Left cardiac atrium (tissue), 4 donors: ENCODE measurements at places on chromosomes 13 and 19. TPM values are rescaled to one million over a fixed set of nuclear protein-coding genes. Genes with fewer than 3 reads are reported as not detected.

GARIN5B gene
- total RNA-seq, result not detected

DNA sequence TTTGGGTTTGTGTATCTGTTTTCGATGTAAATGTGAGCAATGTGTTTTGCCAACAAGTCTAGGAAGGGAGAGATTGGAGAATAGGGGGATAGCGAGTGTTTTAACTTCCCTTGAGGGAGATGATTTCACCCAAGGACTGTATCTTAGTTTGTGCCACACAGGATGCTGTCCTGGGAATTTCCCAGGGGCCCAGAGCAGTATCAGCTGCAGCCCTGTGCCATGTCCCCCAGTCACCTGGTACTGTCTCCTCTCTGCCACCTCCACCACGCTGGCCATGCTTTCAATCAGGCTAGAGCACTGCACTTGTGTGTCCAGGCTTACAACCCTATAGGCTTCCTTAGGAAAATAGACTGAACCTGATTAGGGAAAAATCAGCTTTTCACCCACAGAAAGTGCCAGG, 40.1 kb upstream of the CLDN10 start:
- DNase-seq, result no peak

ZNF264 gene
- 23.0 TPM for total RNA-seq

DNA sequence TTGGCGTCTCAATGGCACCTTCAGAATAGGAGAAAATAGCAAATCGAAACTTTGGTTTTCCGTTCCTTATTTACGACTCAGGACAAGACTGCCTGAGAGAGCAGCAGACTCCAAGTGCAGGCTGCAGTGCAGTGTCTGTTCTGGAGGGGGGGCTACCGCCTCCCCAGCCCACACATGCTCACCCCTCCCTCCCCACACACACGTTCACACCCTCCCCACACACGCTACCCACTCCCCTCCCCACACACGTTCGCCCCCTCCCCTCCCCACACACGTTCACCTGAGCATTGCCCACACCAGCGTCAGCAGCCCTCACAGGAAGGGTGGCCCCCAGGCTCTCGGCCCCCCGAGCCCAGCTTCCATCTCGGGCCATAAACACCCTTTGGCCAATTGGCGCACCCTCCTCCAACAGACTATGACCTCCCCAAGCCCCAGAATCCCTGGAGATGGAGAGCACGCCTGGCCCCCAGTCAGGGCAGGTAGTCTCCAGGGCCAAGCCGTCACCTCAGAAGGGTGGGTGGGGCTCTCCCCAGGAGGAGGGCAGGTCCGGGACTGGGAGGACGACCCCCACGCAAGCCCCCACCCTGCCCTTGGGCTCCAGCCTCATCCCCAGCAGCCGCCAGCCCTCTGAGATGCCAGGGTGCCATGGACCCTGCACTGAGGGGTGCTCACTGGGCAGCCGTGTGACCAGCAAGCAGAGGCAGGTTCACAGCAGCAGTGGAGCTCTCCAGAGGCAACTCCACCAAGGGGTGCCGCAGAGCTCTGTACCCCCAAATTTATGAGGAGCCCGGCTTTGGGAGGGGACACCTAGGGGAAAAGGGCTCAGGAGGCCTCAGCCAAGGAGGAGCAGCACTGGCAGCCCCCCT, 27.5 kb downstream of the RASA3 start:
- peak; percentile 17 for DNase-seq

DNA sequence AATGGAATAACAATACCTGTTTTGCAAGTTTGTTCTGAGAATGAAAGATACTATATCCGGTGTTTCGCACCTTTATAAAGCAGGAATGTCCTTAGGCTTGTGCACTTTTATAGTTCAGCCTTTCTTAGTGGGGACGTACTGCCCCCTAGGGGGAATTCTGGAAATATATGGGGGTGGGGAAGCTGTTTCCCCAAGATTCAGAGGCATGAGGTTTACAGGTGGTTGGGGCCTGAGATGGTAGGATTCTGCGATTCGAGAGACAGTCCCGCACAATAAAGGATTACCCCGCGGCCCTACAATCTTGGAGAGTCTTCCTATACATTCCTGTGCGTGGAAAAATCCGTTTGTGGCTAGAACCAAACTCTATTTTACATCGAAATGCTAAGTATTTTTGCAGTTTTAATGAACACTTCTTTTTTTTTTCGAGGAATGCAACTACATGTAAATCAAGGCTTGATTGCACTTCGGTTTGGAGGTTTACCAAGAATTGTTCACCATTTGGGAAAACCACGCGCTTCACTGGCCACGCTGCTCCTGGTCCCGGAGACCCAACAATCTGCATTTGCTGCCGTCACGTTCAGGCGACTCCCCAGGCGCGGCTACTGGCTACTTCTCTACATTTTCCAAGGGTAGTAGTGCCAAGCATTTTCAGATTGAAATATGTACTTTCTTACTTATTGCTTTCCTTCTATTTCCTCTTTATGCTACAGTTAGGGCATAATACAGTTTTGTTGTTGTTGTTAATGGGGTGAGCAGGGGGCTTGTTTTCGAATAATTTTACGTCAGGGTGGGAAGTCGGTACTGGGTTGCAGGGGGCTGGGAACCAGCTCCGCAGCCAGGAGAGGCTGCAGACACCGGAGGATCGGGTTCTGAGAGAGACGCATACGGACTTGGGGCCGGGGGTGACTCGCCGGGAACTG, 830 bp downstream of the NEK5 start:
- DNase-seq, result peak; percentile 33

C19orf67 gene
- total RNA-seq, result not detected
